ENCODE measurements at places on chromosomes 6 and 20. TPM values are rescaled to one million over a fixed set of nuclear protein-coding genes. Genes with fewer than 3 reads are reported as not detected.

- H3K4me1 ChIP-seq = peaks cover 16% of the 10 kb centered on the region
- no peak for DNase-seq
- H3K27me3 ChIP-seq = no peaks in the 10 kb centered on the region
- peak overlapping the region; percentile 64 for H3K4me3 ChIP-seq
These were observed 979 bp downstream of the ZNF133 start for GRCh38 chr20:18289306-18289705.

DNA sequence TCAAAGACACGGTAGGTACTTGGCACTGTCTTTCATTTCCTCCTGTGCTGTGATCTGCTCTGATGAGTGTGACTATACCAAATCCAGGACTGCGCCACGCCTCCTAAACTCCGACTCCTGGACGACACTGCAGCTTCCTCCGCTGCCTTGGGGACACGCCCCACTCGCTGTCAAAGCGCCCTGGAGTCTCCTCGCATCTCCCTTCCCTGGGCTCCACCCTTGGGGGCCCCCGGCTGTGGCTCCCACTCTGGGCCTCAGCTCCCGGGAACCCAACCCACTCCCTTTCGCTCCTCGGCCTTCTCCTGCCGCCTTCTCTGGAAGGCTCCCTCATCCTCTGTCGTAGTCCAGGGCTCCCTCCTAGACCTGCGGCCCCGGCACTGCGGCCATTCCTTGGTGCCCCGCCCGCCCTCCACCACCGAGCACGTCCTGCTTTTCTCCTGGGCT, 61.2 kb downstream of the RSPH3 start:
- no peaks in the 10 kb centered on the region for H3K27me3 ChIP-seq
- no peaks in the 10 kb centered on the region for H3K4me1 ChIP-seq
- H3K27ac ChIP-seq = no peak overlapping the region
- DNase-seq = no peak

- no peaks in the 10 kb centered on the region for H3K36me3 ChIP-seq
- H3K4me1 ChIP-seq = peaks cover 36% of the 10 kb centered on the region
- H3K27me3 ChIP-seq = no peaks in the 10 kb centered on the region
- peak overlapping the region; percentile 96 for H3K27ac ChIP-seq
These were observed 61.7 kb downstream of the FAM217A start for GRCh38 chr6:4017058-4017739.

- no peaks in the 10 kb centered on the region for H3K27me3 ChIP-seq
- peak; percentile 35 for DNase-seq
- H3K4me1 ChIP-seq = peaks cover 8% of the 10 kb centered on the region
- H3K4me3 ChIP-seq = no peak overlapping the region
- H3K27ac ChIP-seq = peak overlapping the region; percentile 46
These were observed 98.1 kb upstream of the KCNK16 start for GRCh38 chr6:39420300-39421265.

Gene C6orf141
- total RNA-seq = not detected

Gene CLVS2
- 0.12 TPM for total RNA-seq

Measured in heart left ventricle (tissue), 16 donors.